Glomerular endothelial cell (primary cell): ENCODE measurements at places on chromosomes 13 and 19. TPM values are rescaled to one million over a fixed set of nuclear protein-coding genes. Genes with fewer than 3 reads are reported as not detected.
A peak's percentile ranks its signal among the peaks of the same experiment; 100 is the strongest.

The VPS36 gene
- total RNA-seq = 25.4 and 31.1 TPM in 2 replicates

The NBEA gene
- 3.3 and 4.1 TPM in 2 replicates for total RNA-seq

- no peak for DNase-seq
Observed at GRCh38 chr19:14432791-14433553, at the start of gene PKN1. Gene PKN1, plus strand, starts transcription at chr19:14433306. Its CDS starts 216 bp downstream, at chr19:14433522.

The HTR2A gene
- not detected in 2 replicates for total RNA-seq

- DNase-seq = no peak
Observed at GRCh38 chr13:110682746-110683145, 23.2 kb downstream of the CARS2 start.

DNA sequence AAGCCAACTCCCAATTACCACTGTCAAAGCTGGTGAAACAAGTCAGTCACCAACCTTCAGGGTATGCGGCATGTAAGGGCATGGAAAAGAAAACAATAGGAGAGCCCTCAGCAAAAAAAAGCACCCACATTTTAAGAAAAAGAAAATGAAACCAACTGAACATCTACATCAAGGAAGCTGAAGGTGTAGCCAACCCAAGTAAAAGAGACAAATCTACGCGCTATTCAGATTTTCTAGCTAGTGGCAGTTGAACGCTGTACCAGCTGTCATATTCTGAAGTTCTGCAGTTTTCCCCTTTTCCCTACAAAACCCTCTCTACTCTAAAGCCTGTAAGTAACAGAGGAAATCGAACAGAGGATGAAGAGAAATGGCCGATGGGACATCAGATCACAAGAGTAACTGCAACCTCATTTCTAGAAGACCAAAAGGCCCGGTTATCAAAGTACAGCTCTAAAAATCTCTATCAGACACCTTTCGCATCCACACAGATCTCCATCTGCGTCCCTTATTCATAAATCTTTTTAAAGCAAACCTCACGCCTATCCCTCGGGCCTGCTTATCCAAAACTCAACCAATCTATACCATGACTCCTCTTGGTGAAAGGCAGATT lies 1.4 kb downstream of the MYCBP2 start:
- no peak for DNase-seq

GRCh38 chr13:46572752-46573431 lies 19.9 kb downstream of the LRCH1 start:
- no peak for DNase-seq

DNA sequence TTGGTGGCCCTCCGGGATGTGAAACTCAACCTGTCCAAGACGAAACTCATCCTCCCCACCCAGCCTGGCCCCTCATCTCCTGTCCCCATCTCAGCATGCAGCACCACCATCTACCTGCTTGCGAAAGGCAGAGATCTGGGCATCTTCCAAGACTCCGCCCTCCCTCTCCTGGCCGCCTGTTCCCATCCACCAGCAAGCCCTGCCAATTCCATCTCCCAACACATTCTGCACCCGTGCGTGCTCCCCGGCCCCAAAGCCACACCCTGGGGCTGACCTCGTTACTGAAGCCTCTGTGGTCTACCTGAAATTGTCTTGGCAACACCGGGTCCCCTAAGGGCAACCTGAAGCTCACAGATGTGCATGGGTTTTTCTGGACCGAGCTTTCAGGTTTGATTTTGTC lies 13.2 kb upstream of the CAMSAP3 start:
- DNase-seq = no peak

GRCh38 chr19:53396525-53396868 lies 1.5 kb downstream of the ZNF765 start:
- no peak for DNase-seq

- no peak for DNase-seq
Observed at GRCh38 chr19:16185768-16186123, 536 bp downstream of the FAM32A start.

DNA sequence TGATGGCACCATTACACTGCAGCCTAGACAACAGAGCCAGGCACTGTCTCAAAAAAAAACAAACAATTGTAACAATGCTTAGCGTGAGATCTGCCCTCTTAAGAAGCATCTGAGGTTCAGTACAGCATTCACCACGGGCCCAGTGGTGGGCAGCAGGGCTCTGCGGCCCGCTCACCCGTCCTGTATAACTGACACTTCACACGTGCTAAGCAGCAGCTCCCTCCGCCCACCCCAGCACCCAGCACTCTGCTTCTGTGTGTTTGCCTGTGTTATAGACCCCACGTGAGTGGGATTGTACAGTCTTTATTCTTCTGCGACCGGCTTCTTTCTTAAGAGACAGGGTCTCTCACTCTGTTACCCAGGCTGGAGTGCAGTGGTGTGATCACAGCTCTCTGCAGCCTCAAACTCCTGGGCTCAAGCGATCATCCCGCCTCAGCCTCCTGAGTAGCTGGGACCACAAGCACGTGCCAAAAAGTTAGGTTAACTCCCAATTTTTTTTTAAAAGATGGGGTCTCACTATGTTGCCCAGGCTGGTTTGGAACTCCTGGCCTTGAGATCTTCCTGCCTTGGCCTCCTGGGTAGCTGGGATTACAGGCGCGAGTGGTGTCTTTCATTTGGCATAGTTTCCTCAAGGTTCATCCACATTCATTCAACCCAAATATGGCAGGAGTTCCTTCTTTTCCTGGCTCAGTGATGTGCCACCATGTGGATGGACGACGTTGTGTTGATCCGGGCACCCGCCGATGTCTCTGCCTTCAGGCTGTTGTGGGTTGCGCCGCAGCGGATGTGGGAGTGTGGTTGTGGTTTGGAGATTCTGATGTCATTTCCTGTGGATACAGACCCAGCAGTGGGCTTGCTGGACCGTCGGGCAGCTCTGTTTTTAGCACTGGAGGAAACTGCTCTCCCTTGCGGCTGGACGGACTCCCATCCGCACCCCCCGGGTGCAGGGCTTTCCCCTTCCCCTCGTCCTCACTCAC lies 170.0 kb downstream of the KDM4B start:
- peak; percentile 16 for DNase-seq

DNA sequence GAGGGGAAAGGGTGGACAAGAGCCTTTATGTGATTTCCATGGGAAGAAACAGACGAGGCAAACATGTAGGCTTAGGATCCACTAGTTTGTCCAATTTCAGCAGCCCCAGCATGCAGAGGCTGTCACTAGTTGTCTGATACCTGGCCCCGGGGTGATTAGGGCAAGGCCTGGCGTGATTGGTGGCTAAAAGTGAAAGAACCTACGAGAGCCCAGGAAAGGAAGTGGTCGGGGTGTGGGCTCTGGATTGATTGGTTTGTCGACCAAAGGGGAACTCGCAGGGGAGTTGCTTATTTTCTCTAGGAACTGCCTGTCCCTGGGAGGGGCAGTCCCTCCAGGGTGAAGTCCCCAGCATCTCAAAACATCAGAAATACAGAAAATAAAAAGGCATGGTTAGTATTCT lies 64.2 kb upstream of the UQCRFS1 start:
- DNase-seq = no peak

DNA sequence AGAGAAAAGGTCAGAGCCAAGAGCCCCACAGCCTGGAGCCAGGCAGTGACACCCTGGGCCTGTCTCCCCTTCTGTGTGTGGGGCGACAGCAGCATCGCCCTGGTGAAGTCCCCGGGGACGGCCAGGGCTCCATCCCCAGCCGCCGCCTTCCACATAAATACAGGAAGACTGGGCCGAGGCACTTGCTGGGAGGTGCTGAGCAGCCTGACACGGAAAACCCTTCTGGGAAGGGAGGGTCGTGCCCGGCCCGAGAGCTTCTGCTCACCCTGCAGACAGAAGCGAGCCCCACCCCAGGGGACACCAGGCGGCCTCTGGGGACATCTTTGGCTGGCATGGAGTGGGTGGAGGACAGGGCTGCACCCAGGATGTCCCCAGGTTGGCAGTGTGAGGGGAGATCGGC lies 5.1 kb downstream of the FGF22 start:
- DNase-seq = no peak

GRCh38 chr13:40189898-40190630 lies 476.4 kb downstream of the FOXO1 start:
- no peak for DNase-seq

The ZNF793 gene
- total RNA-seq = 1.1 and 4.2 TPM in 2 replicates

The AP1M2 gene
- total RNA-seq = 1.4 and 3.0 TPM in 2 replicates

DNA sequence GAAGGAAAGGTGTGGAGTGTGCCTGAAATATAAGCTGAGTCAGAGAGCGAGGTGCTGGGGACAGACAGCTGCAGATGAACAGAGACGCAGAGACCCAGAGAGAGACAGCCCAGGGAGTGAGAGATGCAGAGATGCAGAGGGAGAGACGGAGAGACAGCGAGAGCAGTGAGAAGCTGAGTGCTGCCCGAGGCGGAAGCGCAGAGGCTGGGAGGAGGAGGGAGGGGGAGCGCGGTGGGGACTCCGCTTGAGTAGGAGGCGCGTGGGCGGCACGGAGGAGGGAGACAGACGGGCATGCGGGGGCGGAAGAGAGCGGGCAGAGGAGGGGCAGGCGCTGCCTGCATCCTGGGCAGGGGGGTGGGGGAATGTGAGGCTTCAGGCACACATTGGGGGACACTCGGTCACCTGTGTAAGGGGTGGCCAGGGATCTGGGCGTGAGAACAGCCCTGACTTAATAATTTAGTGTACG lies 25.7 kb downstream of the SLC8A2 start:
- no peak for DNase-seq

DNA sequence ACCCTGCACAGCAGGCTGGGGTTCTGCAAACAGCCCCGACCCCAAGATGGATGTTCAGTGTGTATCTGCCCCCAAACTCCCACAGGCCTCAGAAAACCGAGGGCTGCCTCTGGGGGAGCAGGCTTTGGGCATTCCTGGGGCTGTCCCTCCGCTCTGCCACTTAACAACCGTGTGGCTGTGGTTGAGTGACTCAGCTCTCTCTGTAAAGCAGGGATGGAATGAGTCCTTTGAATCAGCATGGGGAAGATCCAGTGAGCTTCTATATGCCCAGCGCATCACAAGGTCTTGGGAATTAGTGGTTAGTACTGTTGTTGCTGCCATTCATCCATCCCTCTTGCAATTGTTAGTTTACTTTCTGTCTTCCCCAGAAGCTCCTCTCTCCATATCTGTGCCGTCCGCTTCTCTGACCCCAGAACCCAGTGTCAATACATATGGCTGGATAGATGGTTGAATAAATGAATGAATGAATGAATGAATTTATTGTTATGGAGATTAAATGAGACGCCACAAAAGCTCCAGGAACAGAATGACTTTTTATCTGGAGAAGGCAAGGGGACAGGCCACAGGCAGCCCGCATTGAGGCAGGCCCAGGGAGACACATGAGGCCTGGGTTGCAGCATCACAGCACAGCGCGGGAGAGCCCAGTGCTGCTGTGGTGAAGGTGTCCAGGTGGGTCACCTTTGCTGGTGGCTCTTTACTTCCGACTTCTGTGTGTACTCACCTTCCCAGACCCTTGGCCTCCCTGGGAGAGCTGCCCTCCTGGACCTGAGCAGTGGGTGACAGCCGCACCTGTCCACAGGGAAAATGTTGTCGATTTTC lies 89.2 kb downstream of the RGCC start:
- DNase-seq = no peak

- DNase-seq = no peak
Observed at GRCh38 chr19:46366620-46367292, 19.9 kb downstream of the PPP5C start.

DNA sequence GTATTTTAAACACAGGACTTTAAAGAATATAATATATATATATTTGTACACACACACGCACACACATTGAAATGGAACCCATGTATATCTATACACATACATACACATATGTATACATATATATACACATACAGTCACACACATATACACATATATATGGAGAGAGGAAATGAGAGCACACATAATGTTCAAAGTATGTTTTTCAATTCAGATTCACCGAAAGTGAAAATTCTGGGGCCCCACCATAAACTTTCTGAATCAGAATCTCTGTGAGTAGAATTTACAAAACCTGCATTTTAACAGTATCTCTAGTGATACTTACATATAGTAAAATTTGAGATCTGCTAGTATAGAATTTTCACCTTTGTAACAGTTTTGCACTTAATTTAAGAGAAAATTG lies 60.4 kb upstream of the OBI1 start:
- no peak for DNase-seq

DNA sequence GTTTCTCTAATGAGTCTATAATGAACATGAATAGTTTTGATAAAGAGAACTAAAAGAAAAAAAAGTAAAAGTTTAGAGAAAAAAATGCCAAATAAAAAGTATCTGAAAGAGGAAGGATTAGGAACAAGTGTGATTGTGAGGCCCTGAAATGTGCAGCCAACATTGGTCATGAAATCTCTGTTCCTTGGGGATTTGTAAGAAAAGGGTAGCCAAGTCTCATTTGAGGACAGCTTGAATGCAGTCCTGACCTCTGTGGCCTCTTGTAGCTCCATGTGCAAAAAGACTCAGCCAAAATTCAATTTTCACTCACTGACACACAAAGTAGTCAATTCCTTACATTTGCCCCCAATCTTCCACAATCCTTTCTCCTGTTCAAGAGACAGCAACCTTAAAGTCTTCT lies 167.9 kb downstream of the KLF12 start:
- no peak for DNase-seq

The OLFM2 gene
- total RNA-seq = 1.1 and 4.6 TPM in 2 replicates

- DNase-seq = no peak
Observed at GRCh38 chr19:41776700-41777099, 19.7 kb upstream of the CEACAM3 start.

The PCDH17 gene
- 0.39 and 3.0 TPM in 2 replicates for total RNA-seq

The MBD3L2 gene
- not detected in 2 replicates for total RNA-seq

The PSPN gene
- 1.3 TPM in 2 replicates for total RNA-seq

DNA sequence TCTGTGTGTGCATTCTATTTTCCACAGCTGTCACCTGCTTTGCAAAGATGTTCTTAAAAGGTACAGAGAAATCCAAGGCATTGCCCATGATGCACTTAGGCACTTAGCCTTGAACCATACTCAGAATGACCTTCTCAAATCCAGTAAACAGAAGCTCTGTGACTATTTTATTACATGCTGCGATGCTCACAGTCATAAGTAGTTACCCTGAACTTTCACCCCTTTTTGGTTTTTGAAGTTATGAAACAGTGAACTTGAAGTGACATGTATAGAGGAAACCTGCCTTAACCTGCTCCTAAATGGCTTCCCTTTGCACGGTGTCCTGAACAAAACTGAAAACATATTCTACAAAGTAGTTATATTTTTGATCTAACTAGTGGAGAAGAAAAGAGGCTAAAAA lies 100.4 kb downstream of the SLC10A2 start:
- DNase-seq = no peak

- DNase-seq = no peak
Observed at GRCh38 chr13:51832471-51833152, 12.4 kb downstream of the TMEM272 start.

The ZNF677 gene
- total RNA-seq = 18.7 and 28.1 TPM in 2 replicates
